ENCODE measurements at places on chromosomes 6 and 20.

- no peak for DNase-seq
These were observed 9.0 kb upstream of the NRSN1 start for GRCh38 chr6:24117021-24117420.

DNA sequence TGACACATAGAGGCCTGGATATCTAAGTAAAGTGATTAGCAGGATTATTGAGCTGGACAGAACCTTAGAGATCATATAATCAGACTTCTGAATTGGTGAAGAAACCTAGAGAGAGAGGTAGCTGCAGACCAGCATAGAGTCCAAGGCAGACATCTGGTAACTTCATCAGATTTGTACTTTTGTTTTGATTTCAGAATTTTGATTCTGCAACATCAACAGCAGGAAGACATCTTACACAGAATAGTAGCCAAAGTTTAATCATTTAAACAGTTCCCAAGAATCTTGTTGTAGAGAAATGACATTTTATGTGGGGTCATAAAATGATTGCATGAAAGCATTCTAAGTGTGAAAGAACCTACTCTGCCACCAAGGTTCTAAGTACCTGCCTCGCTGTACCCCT, 39.4 kb downstream of the RPRD1B start:
- no peak for DNase-seq

- no peak for DNase-seq
These were observed 82.5 kb upstream of the ARID1B start for GRCh38 chr6:156694679-156695078.

GRCh38 chr6:39834278-39834677, 42.1 kb downstream of the DAAM2 start:
- DNase-seq = no peak

GRCh38 chr20:33008336-33009213, 1.1 kb downstream of the BPIFB2 start:
- no peak for DNase-seq

All from D341Med (cell line).